Transverse colon (tissue), 4 donors: ENCODE measurements at places on chromosomes 2 and 18. TPM values are rescaled to one million over a fixed set of nuclear protein-coding genes. Genes with fewer than 3 reads are reported as not detected.

CABYR gene
- not detected for total RNA-seq

PTPN2 gene
- total RNA-seq, result 65.7 TPM

GRCh38 chr18:67508146-67508545 is 8.4 kb downstream of the DSEL start:
- no peak for DNase-seq

SLC40A1 gene
- 26.3 TPM for total RNA-seq

- no peak for DNase-seq
Measured at GRCh38 chr2:120638450-120638849, 97.2 kb upstream of the GLI2 start.

CPLX4 gene
- total RNA-seq, result not detected

GRCh38 chr2:24485197-24485596 is 5.9 kb upstream of the NCOA1 start:
- DNase-seq, result no peak

DNA sequence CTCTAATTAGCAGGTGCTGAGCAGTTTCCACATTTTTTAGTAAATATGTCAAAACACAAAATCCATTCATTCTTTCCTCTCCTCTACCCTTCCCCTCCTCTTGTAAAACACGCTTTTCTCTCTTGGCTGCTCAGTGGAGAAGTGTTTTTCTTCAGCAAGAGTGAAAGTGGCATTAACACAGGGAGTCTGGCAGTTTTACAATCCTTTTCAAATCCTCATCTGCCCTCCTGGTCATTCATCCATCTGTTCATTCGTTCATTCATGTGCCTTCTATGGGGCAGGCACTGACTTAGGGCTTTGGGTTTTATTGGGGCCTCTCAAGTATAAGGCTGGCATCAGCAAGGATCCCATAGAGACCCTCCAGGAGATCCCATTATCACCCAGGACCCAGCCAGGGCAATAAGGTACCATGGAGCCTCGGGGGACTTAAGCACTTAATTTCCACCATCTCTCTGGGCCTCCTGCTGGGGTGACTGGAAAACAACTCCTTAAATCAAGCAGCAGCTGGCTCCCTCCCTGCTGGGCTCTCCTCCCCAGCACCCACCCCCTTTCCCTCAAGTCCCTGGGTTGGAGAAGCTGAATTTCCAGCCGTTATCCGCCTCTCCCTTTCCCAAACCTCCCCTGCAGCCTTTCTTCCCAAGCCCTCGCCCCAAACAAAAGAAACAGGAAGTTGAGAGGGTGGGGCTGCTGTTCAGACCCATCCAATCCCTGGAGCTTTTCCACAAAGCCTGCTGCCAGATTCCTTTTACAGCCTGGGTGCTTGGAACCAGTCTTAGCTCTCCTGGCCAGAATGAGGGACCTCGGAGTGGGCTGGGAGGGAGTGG is 32.6 kb downstream of the MARCHF4 start:
- no peak for DNase-seq

BBS5 gene
- 3.3 TPM for total RNA-seq

- no peak for DNase-seq
Measured at GRCh38 chr18:9918016-9918680, 4.3 kb downstream of the VAPA start.

CD302 gene
- 12.7 TPM for total RNA-seq

LMAN2L gene
- total RNA-seq, result 20.9 TPM

DNA sequence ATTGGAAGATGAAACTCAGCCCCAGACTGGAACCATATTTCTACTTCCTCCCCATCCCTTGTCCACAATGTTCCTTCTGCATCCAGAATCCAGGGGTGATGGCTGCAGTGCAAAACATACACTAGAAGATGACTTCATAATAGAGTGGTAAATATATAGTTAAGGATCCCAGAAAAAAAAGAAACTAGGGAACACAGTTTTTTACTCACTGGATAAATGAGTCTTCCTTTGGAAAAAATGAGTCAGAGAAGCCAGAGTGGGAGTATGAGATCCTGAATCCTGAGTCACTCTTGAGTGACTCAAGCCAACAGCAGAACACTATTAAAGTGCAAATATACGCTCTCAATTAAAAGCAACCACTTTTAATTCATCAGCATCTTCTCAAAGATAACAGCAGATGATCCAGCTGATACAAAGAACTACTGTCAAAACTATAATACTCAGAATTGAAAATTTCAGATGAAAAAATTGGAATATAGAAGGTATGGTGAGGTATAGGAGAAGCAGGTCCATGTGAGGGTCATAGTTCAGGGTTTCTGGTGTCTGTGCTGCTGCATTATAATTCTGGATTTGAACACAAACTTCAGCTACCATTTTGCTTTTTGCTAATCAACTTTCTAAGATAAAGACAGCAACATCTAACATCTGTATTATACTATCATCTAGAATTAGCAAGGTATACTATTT is 987.2 kb upstream of the CDH2 start:
- no peak for DNase-seq

- no peak for DNase-seq
Measured at GRCh38 chr2:24239553-24239952, 64.7 kb downstream of the FAM228A start.

ARHGEF4 gene
- total RNA-seq, result 1.6 TPM

FHOD3 gene
- total RNA-seq, result 40.0 TPM

DNA sequence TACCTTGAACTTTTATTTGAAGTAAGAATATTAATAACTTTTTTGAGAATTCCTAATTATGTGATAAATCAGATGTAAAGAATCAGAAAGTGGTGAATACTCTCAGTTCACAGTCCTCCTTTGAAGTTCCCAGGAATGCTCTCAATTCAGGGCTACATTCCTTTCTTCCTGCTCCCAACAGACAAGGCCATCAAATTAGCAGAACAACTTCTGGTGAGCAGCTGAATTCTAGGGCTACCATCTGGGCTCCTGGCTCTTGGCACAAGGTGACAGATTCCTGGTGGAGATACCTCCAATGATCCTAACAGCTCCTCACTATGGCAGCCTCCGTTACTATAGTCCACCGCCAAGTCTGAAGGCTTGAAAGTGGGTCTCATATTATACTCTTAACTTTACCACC is 37.8 kb upstream of the OLA1 start:
- no peak for DNase-seq

DNA sequence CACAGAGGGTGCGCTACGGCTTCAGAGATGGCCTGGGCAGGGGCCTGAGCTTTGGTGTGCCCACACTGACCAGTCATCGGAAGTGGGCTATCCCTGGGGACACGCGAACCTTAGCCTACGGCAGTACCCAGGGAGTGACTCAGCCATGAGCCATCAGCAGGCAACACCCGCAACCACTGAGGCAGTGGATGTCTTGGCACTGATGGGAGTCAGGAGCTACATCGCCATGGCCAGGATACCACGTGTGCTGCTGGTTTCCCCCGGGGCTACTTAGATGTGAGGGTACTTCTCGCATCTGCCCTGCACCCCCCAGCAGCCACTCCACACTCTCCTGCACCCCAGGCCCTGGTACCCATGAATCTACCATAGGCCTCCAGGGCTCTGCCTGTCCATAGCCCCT is 12.8 kb upstream of the HPCAL1 start:
- DNase-seq, result no peak

DNA sequence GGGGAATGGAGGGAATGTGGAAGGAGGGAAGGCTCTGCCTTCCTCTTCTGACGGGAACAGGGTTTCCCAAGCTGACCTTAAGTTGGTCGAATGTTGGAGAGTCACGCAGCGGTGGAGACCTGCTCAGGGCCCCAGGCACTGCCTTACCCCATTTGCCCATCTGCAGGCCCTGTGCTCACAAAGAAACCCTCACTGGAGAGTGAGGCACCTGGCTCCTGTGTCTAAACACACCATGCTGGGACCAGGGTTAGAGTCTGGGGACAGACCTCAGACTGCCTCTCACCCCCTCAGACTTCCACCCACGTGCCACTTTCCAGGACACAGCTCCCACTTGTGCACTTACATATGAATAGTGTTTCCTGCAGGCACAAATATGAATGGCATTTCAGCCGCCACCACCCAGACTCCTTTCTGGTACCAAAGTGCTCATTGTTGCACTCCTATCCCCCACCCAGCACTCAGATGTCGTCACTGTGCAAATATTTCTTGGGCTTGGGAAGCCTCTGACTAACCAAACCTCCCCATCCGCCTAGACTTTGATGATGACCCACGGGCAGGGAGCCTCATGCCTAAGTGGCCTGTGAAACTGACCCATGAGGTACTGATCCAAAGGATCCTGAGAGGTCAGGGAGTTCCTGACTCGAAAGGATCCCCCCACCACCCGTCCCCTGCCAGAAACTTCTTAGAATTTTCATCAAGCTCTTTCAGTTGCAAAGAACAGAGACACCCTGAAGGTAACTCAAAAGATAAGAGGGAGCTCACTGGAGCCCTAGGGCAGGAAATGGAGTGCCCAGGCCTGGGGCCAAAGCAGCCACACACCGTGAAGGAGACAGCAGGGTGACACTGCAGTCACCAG is 78.3 kb downstream of the STPG4 start:
- peak; percentile 39 for DNase-seq

GRCh38 chr2:45042401-45042800 is 33.1 kb upstream of the SIX2 start:
- no peak for DNase-seq

DNA sequence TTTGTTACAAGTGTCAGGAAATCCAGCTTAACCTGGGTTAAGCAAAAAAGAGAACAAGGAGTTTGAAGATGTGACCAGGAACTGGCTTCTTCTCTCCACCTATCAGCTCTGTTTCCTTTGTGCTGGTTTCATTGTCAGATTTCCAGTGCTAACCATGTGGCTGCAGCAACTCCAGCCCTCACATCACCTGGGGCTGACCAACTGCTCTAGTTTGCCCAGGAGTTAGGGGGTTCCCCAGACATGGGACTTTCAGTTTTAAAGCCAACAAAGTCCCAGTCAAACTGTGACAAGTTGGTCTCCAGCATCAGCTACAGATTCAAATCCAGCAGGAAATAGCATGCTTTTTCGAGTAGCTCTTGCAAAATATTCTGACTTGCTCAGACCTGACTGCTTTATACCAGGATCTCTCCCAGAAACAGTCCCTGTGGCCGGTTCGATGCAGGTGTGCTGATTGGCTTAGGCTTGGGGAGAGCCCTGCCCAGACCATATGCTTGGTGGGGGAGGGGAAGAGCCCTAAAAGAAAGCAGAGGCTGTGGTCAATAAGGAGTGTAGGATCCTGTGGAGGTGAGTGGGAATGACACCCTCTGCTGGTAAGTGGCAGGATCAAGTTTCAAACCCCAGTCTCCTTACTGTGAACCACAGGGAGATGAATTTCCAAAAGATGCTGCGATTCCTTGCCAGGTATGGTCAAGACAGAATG is 49.5 kb downstream of the KCNE4 start:
- DNase-seq, result no peak
